ENCODE measurements at places on chromosomes 5 and 9.

DNA sequence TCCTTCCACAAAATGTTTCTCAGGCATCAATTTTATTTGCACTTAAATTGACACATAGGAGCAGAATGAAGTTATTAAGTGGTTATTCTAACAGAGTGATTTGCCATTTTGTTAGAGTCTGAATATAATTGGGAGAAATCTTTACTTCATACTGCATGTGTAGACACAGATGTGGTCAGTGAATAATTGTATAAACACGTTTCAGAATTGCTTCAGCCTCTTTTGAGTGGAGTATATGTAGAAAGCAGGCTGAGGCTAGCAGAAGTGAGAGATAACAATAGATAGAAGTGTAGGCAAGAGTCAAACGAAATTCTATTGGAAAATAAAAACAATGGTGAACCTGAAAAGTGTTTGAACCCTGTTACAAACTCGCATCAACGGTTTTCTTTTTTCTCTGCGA lies 270.7 kb downstream of the TMEM167A start:
- no peak for DNase-seq

DNA sequence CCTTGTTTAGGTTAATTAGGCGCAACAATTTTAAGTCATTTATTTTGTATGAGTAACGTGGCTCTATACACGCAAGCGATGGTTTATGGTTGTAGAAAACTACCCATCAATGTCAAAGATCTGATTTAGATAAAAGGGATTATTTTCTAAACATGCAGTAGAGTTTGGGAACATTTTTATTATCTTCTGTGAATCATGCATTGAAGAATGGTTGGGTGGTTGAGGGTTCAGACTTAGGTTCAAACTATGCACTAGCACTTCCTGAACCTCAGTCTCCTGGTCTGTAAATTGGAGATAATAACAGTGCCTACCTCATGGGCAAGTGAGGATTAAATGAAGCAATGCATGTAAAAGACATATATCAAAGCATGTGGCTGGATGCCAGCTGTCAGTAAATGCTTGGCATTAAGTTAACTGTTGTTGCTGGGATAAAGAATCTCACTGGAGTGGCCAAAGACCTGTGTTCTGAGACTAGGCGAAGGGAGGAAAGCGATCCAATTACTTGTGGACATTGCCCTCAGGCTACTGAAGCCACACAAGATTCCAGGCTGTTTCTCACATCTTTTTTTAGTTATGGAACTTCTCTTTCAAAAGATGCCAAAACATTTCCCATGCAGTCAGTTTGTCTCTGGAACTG lies 1.1 kb upstream of the OTULINL start:
- no peak for DNase-seq

DNA sequence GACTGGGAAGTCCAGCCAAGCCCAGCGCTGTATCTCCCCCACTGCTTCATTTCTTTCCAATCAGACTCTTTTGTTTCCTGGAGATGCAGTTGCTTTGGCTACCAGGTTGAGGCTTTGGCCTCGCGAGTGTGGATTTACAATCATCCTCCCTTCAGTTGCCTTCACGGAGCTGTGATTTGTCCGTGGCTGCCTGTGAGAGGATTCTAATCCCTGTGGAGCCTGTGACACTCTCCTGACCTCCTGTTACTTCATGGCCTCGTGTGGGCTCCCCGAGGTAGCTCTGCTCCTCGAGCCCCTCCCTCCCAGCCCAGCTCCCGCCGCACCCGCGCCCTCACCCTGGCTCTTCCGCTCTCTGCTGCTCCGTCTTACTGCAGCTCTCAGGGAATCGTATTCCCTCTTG lies 107.2 kb upstream of the STC2 start:
- no peak for DNase-seq

GRCh38 chr5:156155598-156155997 lies 171.4 kb upstream of the SGCD start:
- DNase-seq = no peak

GRCh38 chr5:1008451-1009358 lies at the start of gene NKD2:
Gene NKD2 (plus strand): TSS chr5:1008802. CDS start chr5:1009058, 256 bp downstream.
- DNase-seq = peak; percentile 61

Measured in WERI-Rb-1 (cell line).